ENCODE measurements at places on chromosomes 5 and 9.

DNA sequence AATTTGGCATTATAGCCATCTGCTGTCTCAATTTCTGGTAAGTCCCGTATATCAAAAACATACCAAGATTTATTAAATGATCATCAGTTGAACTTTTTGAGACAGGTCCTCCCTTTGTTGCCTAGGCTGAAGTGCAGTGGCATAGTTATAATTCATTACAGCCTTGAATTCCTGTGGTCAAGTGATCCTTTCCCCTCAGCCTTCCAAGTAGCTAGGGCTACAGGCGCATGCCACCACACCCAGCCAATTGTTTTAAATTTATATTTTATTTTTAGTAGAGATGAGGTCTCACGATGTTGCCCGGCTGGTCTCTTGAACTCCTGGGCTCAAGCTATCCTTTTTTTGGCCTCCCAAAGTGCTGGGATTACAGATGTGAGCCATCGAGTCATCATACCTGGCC lies 418.9 kb downstream of the ARHGEF28 start:
- no peak for DNase-seq

DNA sequence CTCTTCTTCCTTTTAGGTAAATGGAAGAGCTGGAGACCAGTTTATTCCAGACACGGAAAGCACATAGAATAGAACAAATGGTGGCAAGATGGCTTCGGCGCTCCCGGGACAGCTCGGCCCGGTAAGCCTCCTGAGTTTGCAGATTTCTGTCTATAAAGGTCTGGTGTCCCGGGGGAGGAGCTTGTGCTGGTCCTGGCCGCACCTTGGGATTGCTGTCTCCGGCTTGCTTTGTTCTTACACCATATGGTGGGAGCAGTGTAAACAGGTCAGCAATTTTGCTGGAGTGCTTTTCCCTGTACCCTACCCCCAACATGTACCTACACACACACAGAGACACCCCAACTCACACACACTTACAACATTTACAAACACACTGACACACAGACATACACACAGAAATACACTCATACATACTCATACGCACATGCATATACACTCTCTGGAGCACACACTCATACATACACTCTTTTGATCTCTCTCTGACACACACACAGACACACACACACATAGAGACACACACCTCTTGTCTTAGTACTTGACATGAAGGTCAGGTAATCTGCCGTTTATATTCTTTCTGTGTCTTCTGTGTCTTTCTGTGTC lies 42.0 kb downstream of the FRMPD1 start:
- no peak for DNase-seq

- DNase-seq = no peak
These were observed at the start of gene FBP1 for GRCh38 chr9:94639061-94639998. TSS of gene FBP1 (minus strand) at chr9:94639518. CDS start at chr9:94639310, 208 bp downstream.

DNA sequence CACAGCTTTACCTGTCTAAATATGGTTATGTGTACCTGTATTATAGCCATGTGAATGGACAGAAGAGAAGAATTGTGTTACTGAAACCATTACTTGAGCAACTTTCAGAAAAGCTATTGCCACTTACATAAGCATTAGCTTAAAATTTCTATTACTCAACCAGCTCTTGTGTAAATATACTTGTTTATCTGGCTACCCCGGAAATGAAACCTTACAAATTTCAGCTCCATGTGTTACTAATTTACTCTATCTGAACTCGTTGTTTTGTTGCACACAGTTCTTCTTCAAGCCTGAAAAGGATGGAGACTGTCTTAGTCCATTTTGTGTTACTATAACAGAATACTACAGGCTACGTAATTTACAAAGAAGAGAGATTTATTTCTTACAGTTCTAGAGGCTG lies 22.5 kb upstream of the ADAMTSL1 start:
- DNase-seq = no peak

DNA sequence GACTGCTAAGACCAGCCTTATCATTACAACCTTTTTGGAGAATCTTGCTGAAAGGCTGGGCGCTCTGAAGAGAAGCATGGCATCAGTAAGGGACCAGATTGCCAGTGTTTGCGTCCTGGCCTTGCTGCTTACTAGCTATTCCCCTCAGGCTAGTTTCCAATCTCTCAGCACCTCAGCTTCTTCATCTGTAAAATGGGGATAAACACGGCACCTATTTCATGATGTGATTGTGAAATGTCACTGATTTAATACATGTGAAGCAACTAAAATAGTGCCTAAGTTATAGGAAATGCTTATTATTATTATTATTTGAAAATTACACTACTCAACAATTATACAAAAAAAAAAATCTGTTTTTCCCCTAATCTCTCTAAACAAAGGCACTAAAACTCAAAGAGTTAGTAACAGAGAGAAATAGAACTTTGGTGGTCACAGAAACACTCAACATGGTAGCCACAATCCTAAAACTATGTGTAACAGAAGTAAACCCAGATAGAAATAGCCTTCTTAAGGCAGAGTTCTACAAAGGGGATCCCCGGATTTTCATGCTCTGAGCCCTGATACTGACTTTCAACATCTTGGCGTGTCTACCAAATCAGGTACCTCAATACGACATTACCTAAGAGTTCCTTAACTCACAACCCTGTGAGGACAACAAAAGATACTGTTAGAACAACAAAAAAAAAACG lies 62.0 kb downstream of the ENC1 start:
- DNase-seq = no peak

- DNase-seq = peak; percentile 66
These were observed 7.7 kb upstream of the SKP1 start for GRCh38 chr5:134184155-134185135.

- no peak for DNase-seq
These were observed 594.5 kb downstream of the BNC2 start for GRCh38 chr9:16275795-16276624.

GRCh38 chr9:129886226-129887174 lies 51.2 kb downstream of the USP20 start:
- no peak for DNase-seq

All from D721Med (cell line).